SK-N-SH (cell line): ENCODE measurements at places on chromosomes 7 and 10.

DNA sequence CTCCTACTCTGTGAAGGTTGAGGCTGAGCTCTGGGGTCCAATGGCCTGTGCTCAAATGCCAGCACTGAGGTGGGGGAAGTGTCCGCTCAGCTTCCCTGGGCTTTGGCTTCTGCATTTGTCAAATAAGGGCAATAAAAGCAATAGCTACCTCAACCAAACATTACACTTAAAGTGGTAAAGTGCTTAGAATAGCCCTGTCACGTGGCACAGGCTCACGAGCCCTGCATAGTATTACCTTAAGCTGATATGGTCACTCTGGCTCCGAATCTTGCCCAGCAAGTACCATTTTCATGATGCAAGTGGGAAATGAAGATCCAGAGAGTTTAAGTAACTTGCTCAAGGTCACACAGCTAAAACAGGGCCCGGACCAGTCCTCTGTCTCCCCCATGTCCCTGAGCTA lies 451.1 kb upstream of the ZMIZ1 start:
- no peak for DNase-seq

GRCh38 chr7:129657363-129657762 lies 45.8 kb downstream of the NRF1 start:
- no peak for DNase-seq

DNA sequence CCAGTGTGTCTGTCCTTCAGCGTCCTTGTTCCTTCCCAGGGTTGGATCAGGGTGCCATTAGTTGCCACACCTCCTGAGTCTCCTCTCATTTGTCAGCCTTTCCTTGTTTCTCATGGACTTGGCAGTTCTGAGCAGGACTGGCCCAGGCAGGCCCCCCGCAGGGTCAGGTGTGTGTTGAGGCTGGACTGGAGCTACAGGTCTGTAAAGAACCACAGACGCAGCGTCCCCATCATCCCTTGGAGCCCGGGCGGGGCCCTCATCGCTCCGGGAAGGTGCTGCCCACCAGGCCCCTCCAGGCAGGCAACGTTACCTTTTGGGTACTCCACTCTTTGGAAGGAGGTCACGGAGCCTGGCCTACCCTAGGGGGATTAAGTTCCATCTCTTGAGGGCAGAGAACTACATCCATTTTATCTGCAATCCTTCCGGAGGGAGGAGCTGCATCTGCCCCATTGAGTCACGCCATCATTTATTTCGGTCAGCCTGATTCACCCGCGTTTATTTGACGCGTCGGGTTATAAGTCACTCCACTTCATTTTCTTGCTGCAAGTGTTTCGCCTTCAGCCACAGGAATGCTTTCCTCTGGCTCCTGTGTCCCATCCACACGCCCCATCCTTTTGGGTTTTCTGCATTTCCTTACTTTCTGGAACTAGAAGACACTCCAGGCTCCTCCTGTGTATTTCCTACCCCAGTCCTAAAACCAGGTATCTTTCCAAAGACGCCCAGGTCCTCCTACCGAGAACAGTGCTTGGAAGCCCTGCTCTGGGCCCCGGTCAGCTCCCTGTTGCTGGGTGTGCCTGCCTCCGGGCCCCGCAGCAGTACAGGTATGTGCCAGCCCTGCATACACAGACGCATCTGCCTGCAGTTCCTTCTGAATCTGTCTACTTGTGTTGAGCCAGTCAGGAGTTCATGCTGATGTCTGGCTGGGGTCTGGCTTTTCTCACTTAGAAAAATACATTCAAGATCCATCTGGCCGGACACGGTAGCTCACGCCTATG lies 141.9 kb downstream of the MAD1L1 start:
- DNase-seq = no peak

DNA sequence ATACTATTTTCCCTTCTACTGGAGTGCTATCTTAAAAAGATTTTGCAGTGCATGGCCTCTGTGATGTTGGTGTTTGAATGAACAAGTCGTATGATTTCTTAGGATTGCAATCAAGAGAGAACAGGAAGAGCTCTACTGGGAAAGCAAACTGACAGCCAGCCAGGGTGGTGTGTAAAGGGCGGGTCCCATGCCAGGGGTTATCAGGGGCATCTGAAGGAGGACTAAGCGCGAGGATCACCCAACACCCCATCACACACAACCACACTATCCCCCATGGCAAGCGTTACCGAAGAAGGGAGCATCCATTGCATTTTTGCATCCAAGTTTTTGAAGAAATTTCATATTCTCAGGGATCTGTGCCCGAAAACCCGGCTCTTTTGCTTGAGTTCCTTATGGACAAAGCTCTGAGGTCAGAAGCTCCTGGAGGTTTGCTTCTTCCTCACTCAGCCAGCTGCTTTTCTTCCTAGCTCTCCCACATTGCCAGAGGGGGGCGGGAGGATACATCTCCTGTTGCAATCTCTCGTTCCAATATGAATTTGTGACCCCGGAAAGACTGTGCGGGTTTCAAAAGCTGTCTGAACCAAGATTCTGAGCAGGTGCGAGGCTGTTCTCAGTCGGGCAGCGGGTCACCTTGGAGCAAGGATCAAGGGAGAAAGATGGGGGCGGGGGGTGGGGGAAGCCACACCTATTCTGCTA lies 5.2 kb downstream of the NEUROD6 start:
- DNase-seq = no peak

DNA sequence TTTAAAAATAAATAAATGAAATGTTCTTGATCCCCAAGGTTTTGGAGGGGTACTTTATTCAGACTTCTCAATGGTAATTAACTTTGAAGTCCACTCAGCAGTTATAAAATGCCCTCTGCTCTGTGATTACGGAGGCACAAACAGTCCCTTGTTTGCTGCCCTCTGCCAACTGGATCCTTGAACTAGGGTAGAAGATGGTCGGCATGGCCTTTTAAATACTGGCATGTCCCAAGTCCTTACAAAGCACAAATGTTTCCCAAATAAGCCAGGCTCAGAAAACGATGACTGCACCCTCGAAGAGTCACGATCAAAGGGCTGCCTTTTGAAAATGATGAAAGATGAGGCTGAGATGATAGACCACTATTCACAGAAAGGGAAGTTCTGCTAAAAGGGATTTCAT lies 47.0 kb downstream of the GFRA1 start:
- no peak for DNase-seq

- DNase-seq = peak; percentile 27
Observed at GRCh38 chr7:30893357-30893756, 18.3 kb upstream of the AQP1 start.

DNA sequence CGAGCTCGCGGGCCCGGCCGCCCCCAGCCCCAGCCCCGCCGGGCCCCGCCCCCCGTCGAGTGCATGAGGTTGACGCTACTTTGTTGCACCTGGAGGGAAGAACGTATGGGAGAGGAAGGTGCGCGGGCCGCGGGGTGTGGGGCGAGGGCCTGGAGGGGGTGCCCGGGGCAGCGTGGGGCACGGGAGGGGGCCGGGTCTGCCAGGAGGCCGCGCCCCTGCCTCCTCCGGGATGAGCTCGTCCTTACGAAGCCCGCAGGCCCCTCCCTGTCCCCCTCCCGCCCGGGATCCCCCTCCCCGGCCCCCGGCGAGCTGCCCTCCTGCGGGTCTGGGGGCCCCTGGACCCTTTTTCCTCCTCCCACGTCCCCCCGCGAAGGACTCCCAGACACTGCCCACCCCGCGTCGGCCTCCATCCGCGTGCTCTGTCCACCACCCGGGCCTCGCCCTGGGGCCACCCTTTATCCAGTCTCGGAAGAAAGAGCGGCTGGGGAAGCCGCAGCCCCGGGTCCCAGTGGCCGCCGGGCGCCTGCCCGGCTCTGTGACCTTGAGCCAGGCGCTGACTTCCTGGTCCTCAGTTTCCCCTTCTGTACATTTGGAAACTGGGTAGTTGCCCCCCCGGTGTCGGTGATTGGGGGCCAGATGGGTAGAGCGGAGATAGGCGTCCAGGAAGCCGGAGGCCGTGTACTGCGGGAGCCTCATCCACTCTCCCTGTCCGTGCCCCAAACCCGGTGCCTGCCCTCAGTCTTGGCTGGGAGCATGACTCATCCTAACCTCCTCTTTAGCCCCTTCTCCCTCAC lies 521 bp downstream of the LIMK1 start:
- DNase-seq = peak; percentile 91

GRCh38 chr7:78649976-78650375 lies 803.5 kb downstream of the MAGI2 start:
- DNase-seq = no peak

DNA sequence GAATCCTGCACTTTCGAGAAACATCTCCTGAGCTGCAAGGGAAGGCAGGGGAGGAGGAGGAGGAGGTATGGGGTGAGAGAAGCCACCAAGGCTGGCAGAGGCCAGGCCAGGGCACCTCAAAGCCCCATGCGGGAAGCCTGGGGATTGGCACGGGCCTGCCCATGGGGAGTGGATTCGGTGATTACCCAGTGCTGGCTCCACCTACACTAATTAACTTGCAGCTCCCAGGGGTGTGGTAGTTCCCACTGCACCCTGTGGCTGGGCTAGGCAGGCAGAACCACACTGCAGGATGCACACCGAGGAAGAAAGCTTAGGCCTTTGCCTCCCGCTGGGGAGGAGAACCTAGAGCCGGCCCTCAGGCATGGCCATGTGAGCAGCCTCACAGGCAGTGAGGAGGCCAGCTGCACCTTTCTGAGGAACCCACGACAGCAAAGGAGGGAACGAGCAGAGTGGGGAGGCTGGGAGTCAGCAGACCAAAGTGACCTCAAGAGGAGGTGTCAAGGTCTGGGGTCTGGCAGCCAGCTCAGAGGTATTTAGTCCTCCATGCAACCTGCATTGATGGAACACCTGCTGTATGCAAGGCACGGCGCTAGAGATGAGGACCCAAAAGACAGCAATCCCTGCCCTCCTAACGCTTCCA lies 27.2 kb downstream of the GRID1 start:
- no peak for DNase-seq

- DNase-seq = no peak
Observed at GRCh38 chr7:126079581-126079980, 1150.0 kb upstream of the POT1 start.

DNA sequence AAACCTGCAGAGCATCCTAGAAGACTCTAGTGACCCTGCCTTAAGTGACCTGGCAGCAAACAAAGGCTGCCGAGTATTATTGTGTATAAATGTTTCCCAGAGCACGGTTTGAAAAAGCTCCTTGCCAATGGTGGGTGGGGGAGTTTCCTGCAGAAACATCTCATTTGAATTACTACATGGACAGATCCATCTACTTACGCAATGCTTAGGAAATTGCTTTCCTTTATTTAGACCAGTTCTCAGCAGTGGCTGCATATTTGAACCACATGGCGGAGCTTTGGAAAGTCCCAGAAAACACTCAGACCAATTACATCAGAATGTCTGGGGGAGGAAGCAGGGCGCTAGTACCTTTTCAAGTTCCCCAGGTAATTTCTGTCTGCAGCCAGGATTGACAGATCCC lies 560.9 kb downstream of the SDK1 start:
- DNase-seq = no peak

DNA sequence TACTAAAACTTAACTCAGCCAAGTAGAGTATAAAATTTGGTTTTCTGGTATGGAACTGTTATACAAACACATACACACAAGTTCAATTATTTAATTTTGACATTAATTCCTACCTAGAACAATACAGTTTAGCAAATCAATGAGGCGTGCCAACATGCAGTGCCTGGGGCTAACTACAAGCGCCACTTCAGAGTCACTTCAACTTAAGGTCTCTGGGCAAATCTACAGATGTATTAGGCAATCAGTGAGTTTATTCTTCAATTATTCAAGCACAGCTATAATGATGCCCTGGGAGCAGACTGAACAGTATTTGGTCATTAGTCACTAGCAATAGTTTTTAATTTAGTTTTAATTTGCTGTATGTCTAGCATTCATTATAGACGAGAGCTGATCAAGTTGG lies 51.6 kb downstream of the HIBADH start:
- DNase-seq = no peak

DNA sequence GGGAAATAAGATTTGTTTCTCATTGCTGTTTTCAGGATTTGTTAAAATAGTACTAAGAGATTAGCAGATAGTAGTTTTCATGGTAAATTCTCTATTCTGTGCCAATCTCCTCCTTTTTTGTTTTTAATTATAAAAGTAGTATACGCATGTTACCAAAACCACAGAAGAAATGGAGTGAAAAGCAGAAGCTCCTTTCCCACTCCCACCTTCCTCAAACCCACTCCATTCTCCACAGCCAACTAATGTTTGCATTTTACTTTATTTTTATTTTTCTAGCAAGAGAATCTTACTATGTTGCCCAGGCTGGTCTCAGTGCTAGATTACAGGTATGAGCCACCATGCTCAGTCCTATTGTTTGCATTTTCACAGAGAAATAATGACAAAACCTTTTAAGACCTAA lies 4.5 kb upstream of the LRMDA start:
- DNase-seq = no peak

- peak; percentile 44 for DNase-seq
Observed at GRCh38 chr7:137670222-137671064, 176.3 kb downstream of the DGKI start.

DNA sequence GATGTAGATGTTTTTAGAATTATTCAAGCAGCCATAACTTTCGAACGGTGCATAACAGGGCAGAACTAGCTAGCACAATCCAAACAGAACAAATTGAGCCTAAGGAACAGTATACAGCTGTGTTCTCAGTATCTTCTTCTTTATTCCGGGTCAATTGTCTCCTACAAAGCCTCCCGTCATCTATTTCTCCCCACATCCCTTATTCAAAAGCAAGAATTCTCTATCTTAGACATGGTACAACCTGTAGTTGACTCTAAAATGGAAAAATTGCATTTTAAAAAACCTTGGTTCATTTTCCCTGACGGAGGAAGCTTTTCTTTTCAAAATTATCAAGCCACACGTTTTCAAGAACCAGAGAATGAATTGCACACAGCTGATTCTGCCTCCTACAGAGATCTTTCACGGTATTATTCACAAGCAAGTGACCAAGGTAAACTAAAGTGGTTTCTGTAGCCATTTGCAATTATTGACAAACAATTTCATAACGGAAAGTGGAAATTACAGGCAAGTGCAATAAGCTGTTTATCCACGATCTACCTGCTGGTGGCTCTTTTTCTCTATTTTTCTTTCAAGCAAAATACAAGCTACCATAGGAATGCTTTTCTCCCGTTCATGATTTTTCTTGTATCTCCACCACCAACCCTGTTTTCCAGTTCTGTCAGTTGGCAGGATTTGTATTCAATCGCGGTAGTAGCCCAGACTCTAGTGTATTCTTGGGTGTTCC lies 2.3 kb downstream of the GRM8 start:
- no peak for DNase-seq

DNA sequence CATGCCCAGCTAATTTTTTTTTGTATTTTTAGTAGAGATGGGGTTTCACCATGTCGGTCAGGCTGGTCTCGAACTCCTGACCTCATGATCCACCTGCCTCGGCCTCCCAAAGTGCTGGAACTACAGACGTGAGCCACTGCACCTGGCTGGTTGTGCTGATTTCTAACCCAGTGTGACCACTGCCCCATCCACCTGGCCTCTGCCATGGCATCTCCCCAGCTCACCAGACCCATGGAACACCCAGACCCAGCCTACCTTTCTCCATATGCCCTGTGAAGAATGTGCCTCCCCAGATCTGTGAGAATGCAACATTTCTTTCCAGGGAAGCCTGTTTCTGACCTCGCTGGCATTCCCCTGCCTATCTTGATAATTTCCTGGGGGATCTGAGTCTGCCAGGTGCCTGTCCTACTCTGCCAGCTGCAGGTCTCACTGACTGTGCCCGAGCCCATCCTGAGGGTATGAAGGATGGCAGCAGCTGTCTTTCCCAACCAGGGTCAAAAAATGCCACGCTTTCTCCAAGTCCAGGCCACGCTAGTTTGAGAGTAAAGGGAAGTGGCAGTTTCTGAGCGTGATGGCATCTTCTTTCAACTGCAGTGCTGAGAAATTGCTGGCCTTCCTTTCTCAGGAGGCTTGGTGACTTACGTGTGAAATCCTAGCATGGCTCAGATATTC lies 324.4 kb upstream of the ZNF32 start:
- no peak for DNase-seq

GRCh38 chr7:12210179-12211053 lies 678 bp upstream of the TMEM106B start:
- DNase-seq = peak; percentile 16

GRCh38 chr7:131225619-131226513 lies 101.8 kb upstream of the MKLN1 start:
- DNase-seq = no peak
